Purkinje cell (primary cell): ENCODE measurements at places on chromosomes 12 and 14. TPM values are rescaled to one million over a fixed set of nuclear protein-coding genes. Genes with fewer than 3 reads are reported as not detected.

The MIPOL1 gene
- polyA plus RNA-seq = 9.2 and 15.0 TPM in 2 replicates

The PSMB11 gene
- polyA plus RNA-seq = not detected in 2 replicates

The OVCH1 gene
- 0.76 and 3.0 TPM in 2 replicates for polyA plus RNA-seq

The SMCO2 gene
- polyA plus RNA-seq = not detected in 2 replicates

The TEP1 gene
- polyA plus RNA-seq = 0.08 and 1.3 TPM in 2 replicates

The PLXNC1 gene
- 2.1 and 3.8 TPM in 2 replicates for polyA plus RNA-seq

The HCAR1 gene
- polyA plus RNA-seq = not detected in 2 replicates

The PRKAB1 gene
- polyA plus RNA-seq = 12.0 TPM in 1 of 2 replicates, not detected in the other

The CCT2 gene
- 180 and 208 TPM in 2 replicates for polyA plus RNA-seq

The CMA1 gene
- not detected in 2 replicates for polyA plus RNA-seq

The MEG3 gene
- 225 and 283 TPM in 2 replicates for polyA plus RNA-seq

The METTL1 gene
- 19.2 and 33.9 TPM in 2 replicates for polyA plus RNA-seq

The TEX22 gene
- polyA plus RNA-seq = not detected in 2 replicates

The ERP27 gene
- not detected in 2 replicates for polyA plus RNA-seq

The CDC42BPB gene
- 2.2 and 3.0 TPM in 2 replicates for polyA plus RNA-seq

The AMN gene
- polyA plus RNA-seq = not detected in 2 replicates

The GPHN gene
- 66.8 and 105 TPM in 2 replicates for polyA plus RNA-seq

The PPFIA2 gene
- polyA plus RNA-seq = 41.3 and 41.8 TPM in 2 replicates

The STAC3 gene
- polyA plus RNA-seq = 0.59 and 0.99 TPM in 2 replicates

The C12orf75 gene
- 502 and 568 TPM in 2 replicates for polyA plus RNA-seq

The IL22 gene
- polyA plus RNA-seq = 2.3 TPM in 1 of 2 replicates, not detected in the other

The GPR84 gene
- polyA plus RNA-seq = not detected in 2 replicates

The GPX2 gene
- 5.0 TPM in 1 of 2 replicates, not detected in the other for polyA plus RNA-seq

The AVPR1A gene
- 0.08 TPM in 1 of 2 replicates, not detected in the other for polyA plus RNA-seq

The PTPRR gene
- polyA plus RNA-seq = 942 and 977 TPM in 2 replicates

The KRT79 gene
- polyA plus RNA-seq = 0.81 TPM in 1 of 2 replicates, not detected in the other

The TTC9 gene
- 1.1 and 1.4 TPM in 2 replicates for polyA plus RNA-seq

The SIRT4 gene
- 6.4 and 12.6 TPM in 2 replicates for polyA plus RNA-seq

The TRIM9 gene
- 219 and 283 TPM in 2 replicates for polyA plus RNA-seq

The DNAH10 gene
- 1.8 TPM in 2 replicates for polyA plus RNA-seq

The CABP1 gene
- 6.3 and 13.1 TPM in 2 replicates for polyA plus RNA-seq

The REP15 gene
- not detected in 2 replicates for polyA plus RNA-seq

The KRT76 gene
- not detected in 2 replicates for polyA plus RNA-seq

The FGD6 gene
- 1.1 and 2.8 TPM in 2 replicates for polyA plus RNA-seq

The AQP2 gene
- not detected in 2 replicates for polyA plus RNA-seq

The HOXC12 gene
- not detected in 2 replicates for polyA plus RNA-seq

The LIN52 gene
- polyA plus RNA-seq = 9.6 and 13.1 TPM in 2 replicates

The C12orf60 gene
- polyA plus RNA-seq = 2.0 and 9.4 TPM in 2 replicates

The RAP1B gene
- 131 and 185 TPM in 2 replicates for polyA plus RNA-seq

The GALNT9 gene
- 0.14 and 7.9 TPM in 2 replicates for polyA plus RNA-seq

The POU6F1 gene
- 1.5 and 4.9 TPM in 2 replicates for polyA plus RNA-seq

The HOXC11 gene
- not detected in 2 replicates for polyA plus RNA-seq

The SPTSSA gene
- 177 and 211 TPM in 2 replicates for polyA plus RNA-seq

The B4GALNT1 gene
- polyA plus RNA-seq = 39.3 and 50.4 TPM in 2 replicates

The ERC1 gene
- polyA plus RNA-seq = 3.5 and 5.7 TPM in 2 replicates

The CAPZA3 gene
- polyA plus RNA-seq = not detected in 2 replicates

The AMHR2 gene
- not detected in 2 replicates for polyA plus RNA-seq

The PMCH gene
- polyA plus RNA-seq = 0.38 and 2.1 TPM in 2 replicates

The MAP3K9 gene
- 7.7 and 12.0 TPM in 2 replicates for polyA plus RNA-seq

The ANKS1B gene
- 104 and 116 TPM in 2 replicates for polyA plus RNA-seq

The SPIC gene
- not detected in 2 replicates for polyA plus RNA-seq

The GPR132 gene
- polyA plus RNA-seq = 0.20 and 0.22 TPM in 2 replicates

The LRRC9 gene
- polyA plus RNA-seq = 0.08 and 4.7 TPM in 2 replicates

The TPH2 gene
- polyA plus RNA-seq = not detected in 2 replicates

The RHOJ gene
- polyA plus RNA-seq = 2.0 and 7.8 TPM in 2 replicates

The DTX1 gene
- polyA plus RNA-seq = 11.7 and 13.5 TPM in 2 replicates

The KRT82 gene
- not detected in 2 replicates for polyA plus RNA-seq

The DHH gene
- 0.24 and 0.94 TPM in 2 replicates for polyA plus RNA-seq
